Stimulated activated CD8-positive, alpha-beta memory T cell treated with anti-CD3 and anti-CD28 coated beads, Interleukin-7, amount 100 ng/mL, for 1 hour (primary cell): ENCODE measurements at places on chromosomes 11 and 22.

- no peak for DNase-seq
These were observed 8.4 kb upstream of the CTR9 start for GRCh38 chr11:10742460-10743208.

DNA sequence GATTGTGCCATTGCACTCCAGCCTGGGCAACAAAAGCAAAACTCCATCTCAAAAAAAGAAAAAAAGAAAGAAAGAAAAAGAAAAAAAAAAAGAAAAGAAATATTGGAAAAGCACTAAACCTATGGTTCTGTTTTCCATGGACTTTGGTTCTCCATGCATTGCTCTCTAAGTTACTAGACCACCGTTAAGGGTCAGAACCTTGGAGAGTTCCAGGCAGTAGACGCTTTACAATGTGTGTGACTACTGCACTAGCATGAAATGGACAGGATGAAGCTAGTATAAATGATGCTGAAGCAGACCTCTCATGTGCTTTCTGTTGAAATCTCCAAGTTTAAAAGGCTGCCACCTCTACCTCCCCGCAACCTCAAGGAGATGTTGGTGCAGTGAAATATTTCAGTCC lies 63.5 kb downstream of the SIK2 start:
- no peak for DNase-seq

- DNase-seq, result no peak
These were observed 24.5 kb upstream of the CABP7 start for GRCh38 chr22:29695129-29695926.

- DNase-seq, result no peak
These were observed 2.4 kb downstream of the PACS1 start for GRCh38 chr11:66072518-66072917.

- DNase-seq, result no peak
These were observed 17.1 kb downstream of the TOM1 start for GRCh38 chr22:35316751-35317150.

DNA sequence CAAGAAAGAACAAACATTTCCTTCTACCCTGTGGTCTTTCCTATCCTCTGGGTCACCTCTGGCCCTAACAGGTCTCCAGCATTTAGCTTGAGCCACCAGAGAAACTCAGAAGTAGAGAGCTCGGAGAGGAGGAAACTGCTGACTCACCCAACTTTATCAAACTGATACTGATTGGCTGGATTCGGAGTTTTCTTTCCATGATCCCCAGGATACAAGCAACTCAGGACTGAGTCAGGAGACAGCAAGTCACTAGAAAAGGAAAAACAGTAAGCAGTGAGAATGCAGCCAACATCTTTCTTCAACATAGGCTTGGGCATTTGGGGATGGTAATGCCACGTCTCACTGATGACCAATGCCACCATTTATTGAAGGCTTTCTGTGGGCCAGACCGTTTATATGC lies 32.7 kb downstream of the THOC5 start:
- no peak for DNase-seq

DNA sequence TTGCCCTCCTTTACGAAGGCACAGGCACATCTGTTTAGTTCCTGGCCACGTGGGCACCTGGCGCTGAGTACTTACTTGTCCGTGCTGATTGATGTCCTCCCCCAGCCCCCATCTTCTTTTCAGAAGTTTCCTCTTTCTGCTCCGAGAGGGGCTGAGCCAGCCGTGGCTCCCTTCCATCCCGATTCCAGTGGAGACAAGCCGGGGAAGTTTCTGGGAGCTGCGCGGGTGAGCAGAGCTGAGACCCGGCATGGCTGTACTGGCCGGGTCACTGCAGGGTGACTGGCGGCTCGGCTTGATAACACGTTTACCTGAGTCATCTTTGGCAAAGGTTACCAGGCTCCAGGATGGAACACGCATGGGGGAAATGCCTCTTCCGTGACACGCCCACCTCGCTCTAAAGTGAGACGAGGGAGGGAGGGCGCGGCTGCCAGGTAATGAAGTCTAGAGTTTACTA lies 45.4 kb upstream of the ATXN10 start:
- DNase-seq, result no peak
